ENCODE measurements at places on chromosomes 3 and 15.

DNA sequence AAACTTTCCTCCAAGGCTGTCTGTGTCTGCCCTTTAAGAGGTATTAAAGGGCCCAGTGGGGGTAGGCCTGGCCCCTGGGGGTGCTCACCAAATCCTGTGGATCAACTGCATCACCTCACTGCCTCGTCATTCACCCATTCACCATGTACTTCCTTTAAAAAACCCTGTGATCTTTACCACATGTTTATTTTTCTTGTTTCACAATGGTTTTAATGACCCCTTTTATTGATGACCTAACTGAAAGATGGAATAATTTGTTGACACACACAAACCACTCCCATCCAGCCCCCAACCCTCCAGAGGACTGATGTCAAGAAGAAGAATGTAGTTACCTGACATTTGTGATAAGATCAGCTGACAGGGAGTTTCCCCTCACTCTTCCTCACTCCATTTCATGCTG is 40.8 kb downstream of the KCNAB1 start:
- no peak for DNase-seq

- no peak for DNase-seq
Measured at GRCh38 chr15:101805605-101806345, 2.5 kb downstream of the OR4F6 start.

DNA sequence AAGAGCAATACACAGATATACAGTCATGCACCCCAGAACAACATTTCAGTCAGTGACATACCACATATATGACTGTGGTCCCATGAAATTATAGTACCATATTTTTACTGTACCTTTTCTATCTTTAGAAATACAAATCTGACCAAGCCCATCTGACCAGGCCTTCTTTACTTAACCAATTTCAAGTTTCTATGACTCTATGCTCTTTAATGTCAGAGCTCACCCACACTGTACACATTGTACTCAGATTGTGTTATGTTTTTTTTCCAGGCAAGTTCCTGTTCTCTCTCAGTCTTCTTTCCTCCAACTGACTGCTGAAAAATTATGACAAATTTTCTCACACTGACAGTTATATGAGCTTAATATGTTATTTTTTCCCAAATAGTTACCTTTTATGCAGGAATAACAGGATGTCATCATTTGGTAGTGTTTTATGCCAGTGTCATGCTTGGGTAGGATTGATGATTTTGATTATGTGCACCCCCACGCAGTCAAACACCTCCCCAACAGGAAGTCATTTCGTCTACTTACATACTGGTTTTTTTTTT is 8.0 kb upstream of the CBLB start:
- DNase-seq, result no peak

DNA sequence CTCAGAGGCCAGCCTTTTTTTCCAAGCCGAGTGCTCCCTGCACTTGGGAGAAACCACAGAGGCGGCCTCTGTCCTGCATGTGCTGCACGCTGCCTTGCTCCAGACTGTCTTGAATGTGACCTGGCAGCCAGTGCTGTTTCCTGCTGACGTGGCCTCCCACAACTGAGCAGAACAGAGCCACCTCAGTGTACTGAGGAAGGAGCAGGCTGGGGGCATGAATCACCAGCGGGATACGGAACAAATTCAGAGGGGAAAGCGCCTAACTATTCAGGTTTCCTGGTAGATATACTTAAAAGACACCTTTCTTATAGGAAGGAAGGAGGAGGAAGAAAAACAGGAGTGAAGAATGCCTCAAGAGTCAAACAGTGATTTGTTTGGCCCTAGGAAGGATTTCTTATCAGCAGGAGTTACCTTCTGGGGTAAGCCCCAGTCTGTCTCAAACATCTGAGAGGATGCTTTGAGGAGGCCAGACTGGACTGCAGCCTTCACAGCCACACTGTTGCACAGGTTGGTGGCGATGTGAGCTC is 114.0 kb downstream of the FNDC3B start:
- DNase-seq, result no peak

GRCh38 chr3:248864-249520 is 52.4 kb downstream of the CHL1 start:
- DNase-seq, result no peak

GRCh38 chr3:171783086-171783485 is 27.2 kb downstream of the PLD1 start:
- no peak for DNase-seq

- no peak for DNase-seq
Measured at GRCh38 chr3:116118475-116119169, 326.7 kb downstream of the LSAMP start.

- DNase-seq, result no peak
Measured at GRCh38 chr3:47711596-47711995, 70.1 kb downstream of the SMARCC1 start.

- DNase-seq, result no peak
Measured at GRCh38 chr3:51967384-51968169, at the start of gene PCBP4. TSS of gene PCBP4 (minus strand) at chr3:51967454. CDS start at chr3:51961240, 6,214 bp downstream.

- DNase-seq, result no peak
Measured at GRCh38 chr3:110343376-110343775, 728.2 kb upstream of the NECTIN3 start.

GRCh38 chr3:149621218-149622005 is 36.4 kb downstream of the WWTR1 start:
- no peak for DNase-seq

DNA sequence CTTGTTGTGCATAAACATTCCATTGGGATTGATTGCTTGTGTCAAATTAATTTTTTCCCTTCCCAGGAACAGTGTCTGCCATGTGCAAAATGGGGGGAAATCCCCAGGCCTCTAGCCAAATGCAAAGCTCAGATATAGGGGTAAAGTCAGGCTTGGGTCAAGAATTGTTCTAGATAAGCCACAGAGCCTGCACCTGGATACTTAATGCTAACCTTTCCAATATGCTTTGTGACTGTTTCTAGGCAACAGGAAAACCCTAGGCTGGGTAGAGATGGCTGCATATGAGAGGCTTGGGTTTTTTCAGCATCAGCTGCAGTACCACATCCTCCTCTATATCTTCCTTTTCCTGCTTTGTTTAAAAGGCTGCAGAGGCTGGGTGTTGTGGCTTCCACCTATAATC is 61.9 kb upstream of the ROPN1 start:
- no peak for DNase-seq

GRCh38 chr3:120180731-120181412 is 86.6 kb upstream of the GSK3B start:
- DNase-seq, result no peak

- DNase-seq, result no peak
Measured at GRCh38 chr15:49915822-49916221, 203.2 kb downstream of the ATP8B4 start.

DNA sequence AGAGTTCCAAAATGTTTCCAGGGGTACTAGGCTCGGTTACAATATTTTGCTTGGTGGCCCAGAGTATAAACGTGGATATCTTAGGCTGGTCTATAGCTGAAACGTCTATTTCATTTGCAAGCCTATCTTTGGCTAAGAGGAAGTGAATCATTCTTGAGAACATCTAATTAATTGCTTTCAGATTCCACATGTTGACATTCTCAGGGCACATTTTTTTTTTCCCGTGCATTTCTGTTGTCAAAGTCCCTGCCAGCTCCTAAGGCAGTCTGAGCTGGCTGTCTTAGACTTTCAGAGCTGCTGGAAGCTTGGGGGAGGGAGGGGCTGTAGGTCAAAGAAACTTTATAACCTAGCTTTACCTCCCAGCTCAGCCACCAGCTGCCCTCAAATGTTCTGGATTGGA is 23.2 kb upstream of the LAMP3 start:
- no peak for DNase-seq

DNA sequence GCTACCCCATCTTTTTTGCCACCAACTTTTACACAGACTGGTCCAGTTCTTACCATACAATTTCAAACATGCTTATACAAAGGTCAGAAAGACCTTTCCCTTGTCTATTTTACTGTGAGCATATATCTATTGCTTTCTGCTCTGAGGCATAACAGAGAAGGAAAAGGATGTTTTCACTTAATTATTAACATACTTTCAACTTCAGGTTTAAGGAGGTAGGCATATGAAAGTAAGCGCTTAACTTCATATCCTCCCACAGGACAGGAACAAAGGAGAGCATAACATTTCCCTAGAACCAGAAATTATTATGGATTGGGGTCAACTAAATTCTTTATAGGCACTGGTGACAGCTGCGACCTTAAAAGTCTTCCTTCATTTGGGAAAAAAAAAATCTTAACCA is 1.1 kb downstream of the MYEF2 start:
- no peak for DNase-seq

DNA sequence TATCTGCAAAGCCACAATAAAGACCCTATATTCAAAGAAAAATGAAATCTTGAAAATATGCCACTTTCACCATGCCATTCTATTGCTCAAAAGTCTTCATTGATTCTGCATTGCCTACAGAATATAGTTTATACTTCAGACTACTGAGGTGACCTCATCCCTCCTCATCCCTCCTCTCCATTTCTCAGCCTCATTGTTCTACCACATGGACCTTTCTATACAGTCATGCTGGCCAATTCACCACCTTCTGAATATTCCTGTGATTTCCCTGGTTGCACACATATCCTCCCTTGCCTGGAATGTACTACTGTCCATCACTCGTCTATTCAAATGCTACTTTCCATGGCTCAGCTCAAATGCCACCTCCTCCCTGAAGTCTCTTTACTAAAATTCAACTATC is 3.5 kb upstream of the COL8A1 start:
- no peak for DNase-seq

- no peak for DNase-seq
Measured at GRCh38 chr15:94576889-94577533, 345.6 kb downstream of the MCTP2 start.

DNA sequence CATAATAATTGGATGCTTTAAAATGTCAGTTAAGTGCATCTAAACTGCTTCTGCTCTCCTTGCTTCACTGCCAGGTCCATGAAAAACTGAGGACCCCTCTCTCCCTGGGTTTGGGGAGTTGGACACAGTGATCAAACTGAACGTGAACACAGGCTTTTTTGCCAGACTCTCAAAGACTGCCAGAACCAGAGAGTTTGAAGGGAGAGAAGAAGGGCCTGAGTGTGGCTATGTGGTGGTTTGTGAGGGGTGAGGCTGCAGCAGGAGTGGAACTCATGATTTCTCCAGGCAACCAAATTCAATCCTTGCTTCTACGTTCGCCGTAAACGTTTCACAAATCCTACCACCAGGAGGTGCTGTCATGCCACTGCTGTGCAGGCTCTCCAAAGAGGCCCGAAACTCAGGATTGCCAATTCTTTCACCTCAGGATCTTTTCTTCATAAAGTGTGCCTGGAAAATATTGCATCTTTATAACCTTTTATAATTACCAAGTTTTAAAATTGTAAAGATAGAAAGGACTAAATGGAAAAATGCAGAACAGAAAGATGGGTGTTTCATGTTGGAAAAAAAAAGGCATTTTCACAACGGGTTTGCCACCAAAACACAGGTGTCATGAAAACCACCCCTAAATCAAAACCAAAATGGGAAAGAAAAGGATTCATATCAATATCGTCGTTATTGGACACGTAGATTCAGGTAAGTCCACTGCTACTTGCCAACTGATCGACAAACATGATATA is 19.7 kb downstream of the TM4SF4 start:
- no peak for DNase-seq

- no peak for DNase-seq
Measured at GRCh38 chr3:72157748-72158638, 373.0 kb upstream of the PROK2 start.

- peak; percentile 49 for DNase-seq
Measured at GRCh38 chr3:15108082-15108545, 9.2 kb upstream of the RBSN start.
